ENCODE measurements at places on chromosomes 2 and 18.

GRCh38 chr2:144354953-144355352 lies 165.0 kb downstream of the ZEB2 start:
- DNase-seq: peak; percentile 35

- no peak for DNase-seq
Measured at GRCh38 chr2:24225499-24226242, 50.8 kb downstream of the FAM228A start.

GRCh38 chr18:76557026-76557575 lies 62.1 kb upstream of the ZNF516 start:
- DNase-seq: no peak

GRCh38 chr2:228876276-228876675 lies 394.8 kb downstream of the PID1 start:
- DNase-seq: no peak

- no peak for DNase-seq
Measured at GRCh38 chr2:3628800-3629199, 29.2 kb upstream of the ALLC start.

DNA sequence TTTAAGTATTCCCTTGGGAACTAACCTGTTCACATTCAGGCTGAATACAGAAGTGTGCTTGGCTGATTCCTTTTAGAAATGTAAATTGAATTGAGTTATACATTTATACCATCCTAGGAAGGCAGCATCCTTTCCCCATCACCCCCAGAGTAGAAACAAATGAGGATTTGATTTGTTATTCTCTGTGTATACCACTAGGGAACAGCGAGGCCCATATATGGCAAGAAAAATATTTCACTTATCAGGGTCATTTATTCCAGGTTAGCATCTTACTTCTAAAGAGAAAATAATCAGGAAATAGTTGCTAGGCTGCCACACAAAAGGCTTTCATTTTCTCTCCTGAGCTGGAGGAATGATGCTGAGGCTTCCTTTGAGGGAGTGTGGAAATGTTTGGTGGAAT lies 516.9 kb downstream of the PIK3C3 start:
- no peak for DNase-seq

DNA sequence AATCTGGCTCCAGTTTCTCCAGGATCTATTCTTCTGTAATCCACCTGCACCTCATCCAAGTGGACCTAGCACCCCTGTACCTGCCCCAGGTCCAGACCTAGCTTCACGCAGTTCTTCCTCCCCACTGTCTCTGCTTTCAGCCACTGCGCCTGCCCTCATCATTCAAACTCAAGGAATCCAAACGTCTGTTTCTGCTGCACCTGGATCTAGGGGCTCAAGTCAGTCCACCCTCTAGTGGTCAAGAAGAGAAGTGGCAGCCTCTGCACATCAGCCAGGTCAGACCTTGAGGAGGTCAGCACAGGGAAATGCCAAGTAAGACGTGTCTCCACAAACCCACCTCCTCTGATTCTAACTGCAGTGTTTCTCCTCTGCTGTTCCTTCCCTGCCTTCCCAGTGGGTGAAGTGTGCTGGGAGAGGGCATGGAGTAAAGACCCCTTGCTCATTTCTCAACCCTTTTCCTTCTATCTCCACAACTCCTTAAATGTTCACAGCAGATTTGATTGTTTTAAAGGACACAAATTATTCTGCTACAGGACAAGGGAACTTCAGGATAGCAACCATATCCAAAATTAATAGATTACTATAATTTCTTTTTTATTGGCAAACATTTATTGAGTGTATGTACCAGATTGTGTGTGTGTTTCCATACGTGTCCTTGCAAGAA lies 8.6 kb upstream of the RNF152 start:
- peak; percentile 53 for DNase-seq

GRCh38 chr2:149564983-149565382 lies 22.6 kb downstream of the MMADHC start:
- no peak for DNase-seq

- no peak for DNase-seq
Measured at GRCh38 chr2:186755066-186755465, 61.2 kb downstream of the FAM171B start.

DNA sequence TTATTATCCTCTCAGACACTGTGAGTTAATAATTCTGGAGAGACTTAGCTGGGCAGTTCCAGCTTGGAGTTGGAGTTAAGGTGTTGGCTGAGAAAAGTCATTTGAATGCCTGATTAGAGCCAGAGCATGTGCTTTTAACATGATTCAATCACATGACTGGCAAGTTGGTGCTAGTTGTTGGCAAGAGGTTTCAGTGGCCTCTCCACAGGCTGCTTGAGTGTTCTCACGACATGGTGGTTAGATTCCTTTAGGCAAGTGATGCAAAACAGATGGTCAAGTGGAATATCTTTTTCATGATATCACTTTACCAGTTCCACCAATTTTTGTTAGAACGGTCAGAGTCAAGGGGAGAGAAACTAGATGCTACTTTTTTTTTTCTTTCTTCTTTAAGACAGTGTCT lies 262.7 kb upstream of the FN1 start:
- no peak for DNase-seq

DNA sequence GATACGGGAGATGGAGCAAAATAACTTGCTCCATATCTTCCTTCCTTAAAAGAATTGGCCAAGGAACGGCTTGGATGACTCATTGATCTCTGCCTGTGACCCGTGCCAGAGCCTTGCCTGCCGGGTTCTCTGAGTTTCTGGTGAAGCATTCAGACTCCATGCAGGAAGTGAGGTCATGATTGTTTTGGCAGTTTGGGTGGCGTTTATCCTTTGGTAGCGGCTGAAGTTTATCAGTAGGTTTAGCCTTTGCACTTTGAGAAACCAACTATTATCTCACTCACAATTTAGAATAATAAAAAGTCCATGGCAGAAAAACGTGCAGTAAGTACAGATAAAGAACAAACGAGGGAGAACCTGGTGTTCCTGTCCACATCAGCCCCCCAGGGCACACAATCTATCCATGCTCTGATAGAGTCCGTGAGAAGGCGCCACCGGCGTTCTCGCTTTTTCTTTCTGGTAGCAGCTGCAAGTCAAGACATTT lies 15.0 kb upstream of the CTAGE1 start:
- no peak for DNase-seq

GRCh38 chr2:230871361-230872150 lies 6.8 kb downstream of the ITM2C start:
- no peak for DNase-seq

DNA sequence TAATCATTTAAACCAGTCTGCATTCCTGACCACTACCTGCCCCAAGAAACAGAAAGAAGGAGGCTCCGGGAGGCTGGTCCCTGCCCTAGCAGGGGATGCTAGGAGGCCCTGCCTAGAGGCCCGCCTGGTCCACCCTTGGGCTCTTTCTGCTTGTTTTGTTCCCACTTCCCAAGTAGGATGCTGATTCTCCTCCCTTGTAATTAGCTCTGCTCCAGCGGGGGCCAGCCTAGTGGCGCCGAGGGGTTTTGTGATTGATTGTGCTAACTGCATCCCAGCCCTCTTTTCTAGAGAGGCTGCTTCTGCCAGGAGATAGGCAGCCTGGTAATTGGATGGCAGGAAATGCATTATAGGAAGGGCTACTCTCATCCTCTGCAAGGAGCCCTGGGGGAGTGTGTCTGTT lies 220.0 kb downstream of the LOXHD1 start:
- no peak for DNase-seq

GRCh38 chr2:29492701-29493100 lies 377.5 kb downstream of the CLIP4 start:
- DNase-seq: no peak

GRCh38 chr2:154280543-154280942 lies 408.8 kb downstream of the GALNT13 start:
- no peak for DNase-seq

DNA sequence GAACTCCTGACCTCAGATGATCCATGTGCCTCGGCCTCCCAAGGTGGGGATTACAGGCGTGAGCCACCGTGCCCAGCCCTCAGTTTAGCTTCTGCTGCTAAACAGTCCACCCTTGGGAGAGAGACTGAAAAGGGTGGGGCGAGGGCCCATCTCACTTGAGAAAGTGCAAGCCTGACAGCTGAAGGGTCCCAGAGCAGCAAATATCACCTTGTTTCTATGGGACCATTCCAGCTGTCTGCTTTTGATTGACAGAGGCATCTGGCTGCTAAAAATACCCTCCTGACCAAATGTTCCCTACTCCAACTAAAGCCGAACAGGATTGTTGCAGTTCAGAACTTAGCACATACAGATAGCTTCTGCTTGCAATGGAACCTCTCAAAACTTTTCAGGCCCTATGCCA lies 436 bp upstream of the SMYD1 start:
- DNase-seq: no peak

- DNase-seq: no peak
Measured at GRCh38 chr2:158097481-158097880, 4.2 kb upstream of the UPP2 start.

DNA sequence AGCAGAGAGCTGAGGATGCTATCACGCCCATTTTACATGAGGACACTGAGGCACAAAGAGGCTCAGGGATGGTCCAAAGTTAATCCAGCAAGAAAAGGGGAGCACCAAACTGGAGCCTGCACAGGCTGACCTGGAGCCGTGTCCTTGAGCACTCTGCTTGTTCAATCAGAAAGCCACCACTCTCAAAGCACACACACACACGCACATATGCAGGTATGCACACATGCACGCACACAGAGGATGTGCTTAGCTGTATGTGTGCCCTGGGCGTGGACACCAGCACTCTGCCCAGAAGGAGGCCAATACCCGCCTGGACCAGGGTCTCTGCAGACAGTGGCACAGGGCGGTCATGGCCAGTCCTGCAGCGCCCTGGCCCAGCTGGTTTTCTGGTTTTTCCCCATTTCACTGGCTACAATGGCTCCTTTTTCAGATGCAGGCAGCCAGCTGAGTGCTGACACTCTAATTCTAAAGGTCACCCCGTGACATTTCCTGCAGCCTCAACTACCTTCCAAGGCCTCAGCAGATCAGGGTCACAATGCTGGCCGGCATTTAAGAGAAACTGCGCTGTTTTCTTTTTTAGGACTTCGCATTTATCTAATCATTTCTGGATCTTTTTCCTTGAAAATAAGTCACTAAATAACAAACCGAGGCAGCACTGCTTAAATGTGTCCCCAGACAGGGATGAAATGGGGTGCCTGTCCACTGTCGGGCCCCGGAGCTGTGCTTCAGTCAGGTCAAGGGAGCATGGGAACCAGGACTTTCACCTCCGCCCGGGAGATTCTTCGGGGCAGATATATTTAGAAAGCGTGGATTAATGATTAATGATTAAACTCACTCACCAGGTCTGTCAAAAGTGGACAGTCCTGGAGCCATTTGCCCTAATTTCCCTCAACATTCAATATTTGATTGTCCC lies 104.5 kb downstream of the HDAC4 start:
- DNase-seq: no peak

- no peak for DNase-seq
Measured at GRCh38 chr2:2577407-2577831, 246.3 kb upstream of the MYT1L start.

GRCh38 chr2:21774691-21775368 lies 651.1 kb downstream of the TDRD15 start:
- no peak for DNase-seq

DNA sequence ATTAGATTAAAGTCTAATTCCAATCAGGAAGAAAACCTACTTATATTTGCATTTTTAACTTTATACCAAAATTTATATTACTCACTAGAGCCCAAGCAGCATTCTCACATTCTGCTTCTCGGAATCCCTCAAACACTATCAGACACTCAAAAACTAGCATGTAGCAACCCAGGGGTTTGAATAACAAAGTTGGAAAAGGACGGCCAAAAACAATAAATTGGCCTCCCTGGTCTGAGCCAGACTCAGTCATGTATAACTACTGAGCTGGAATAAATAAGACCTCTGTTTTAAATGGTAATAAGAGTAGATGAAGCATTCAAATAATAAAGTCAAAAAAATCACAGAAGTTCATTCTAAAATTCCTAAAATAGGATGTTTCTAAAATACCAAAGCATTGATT lies 290.9 kb downstream of the IRS1 start:
- DNase-seq: no peak

DNA sequence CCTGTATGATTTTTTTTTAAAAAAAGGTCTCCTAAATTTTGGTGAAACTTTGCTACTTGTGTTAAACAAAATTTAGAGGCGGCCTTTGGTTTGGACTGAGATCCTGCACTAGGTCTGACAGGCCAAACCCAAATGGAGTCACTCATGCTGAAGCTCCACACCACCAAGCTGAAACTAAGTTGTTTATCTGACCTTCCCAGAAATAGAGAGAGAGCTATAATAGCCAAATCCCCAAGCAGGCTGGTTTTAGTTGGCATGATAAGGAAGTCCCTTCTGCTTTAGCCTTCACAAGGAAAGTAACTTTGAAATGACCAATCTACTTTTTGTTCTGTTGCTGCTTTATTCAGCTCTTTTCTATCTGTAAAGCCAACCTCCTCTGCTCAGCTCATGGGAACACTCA lies 17.1 kb upstream of the THUMPD2 start:
- DNase-seq: no peak

- peak; percentile 57 for DNase-seq
Measured at GRCh38 chr2:175180701-175181103, 808 bp downstream of the ATP5MC3 start.

DNA sequence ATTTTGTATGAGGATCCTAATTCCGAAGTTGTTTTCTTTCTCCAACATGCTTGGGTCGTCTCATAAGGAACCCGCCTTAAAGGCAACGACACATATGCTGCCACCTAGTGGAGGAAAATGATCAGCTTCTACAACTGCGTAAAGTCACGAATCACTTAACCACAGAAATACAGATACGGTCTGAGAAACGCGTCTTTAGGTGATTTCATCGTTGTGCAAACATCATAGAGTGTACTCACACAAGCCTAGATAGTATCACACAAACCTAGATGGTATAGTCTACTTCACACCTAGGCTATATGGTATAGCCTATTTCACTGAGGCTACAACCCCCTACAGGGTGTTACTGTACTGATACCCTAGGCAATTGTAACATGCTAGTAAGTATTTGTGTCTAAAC lies 13.1 kb downstream of the GNLY start:
- DNase-seq: peak; percentile 91

- no peak for DNase-seq
Measured at GRCh38 chr2:134739236-134739878, 20.6 kb upstream of the TMEM163 start.

- DNase-seq: no peak
Measured at GRCh38 chr2:36421379-36421778, 65.8 kb downstream of the CRIM1 start.
